Fibroblast of skin of scalp (primary cell): ENCODE measurements at places on chromosomes 5 and 9.

- DNase-seq = peak; percentile 82
Measured at GRCh38 chr5:17359451-17360011, 138.5 kb upstream of the TAF11L2 start.

GRCh38 chr5:140114341-140115185 is 654 bp downstream of the PURA start:
- DNase-seq = peak; percentile 37

DNA sequence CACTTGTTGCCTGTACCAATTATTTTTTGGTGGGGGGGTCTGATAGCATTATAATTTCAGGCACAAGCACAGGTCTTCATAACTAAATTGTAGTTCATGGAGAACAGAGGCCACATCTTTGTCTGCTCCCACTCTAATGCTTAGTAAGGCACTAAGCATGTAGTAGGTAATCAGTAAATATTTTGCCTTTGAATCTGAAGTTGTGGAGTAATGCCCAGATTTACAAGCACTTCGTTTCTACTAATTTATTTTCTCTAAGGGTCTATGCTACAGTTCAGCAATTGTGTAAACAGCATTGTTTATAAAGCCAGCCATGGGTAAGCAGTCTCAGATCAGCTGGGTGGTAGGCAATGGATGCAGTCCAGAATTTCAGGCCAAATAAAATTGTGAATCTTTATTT is 78.6 kb downstream of the GRIA1 start:
- no peak for DNase-seq

DNA sequence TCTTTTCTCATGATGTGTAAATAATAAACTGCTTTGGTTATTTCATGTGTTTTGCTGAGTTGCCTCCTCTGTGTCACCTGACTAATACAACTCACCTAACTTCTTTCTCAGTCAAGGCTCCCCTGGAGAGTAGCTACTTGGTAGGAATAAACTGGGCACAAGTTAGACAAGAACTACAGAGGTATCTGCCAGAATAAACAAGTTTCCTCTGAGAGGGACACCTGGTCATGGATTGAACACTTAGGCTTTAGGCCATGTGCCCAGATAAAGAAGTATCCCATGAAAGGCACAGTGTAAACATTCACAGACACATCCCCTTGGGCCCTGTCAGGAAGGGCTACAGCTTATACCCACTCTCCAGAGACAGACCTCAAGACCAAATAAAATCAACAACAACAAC is 532.5 kb downstream of the KIF4B start:
- no peak for DNase-seq

- DNase-seq = no peak
Measured at GRCh38 chr9:36218011-36218410, 27.3 kb downstream of the CLTA start.

GRCh38 chr9:136437430-136437829 is 2.2 kb downstream of the INPP5E start:
- no peak for DNase-seq

DNA sequence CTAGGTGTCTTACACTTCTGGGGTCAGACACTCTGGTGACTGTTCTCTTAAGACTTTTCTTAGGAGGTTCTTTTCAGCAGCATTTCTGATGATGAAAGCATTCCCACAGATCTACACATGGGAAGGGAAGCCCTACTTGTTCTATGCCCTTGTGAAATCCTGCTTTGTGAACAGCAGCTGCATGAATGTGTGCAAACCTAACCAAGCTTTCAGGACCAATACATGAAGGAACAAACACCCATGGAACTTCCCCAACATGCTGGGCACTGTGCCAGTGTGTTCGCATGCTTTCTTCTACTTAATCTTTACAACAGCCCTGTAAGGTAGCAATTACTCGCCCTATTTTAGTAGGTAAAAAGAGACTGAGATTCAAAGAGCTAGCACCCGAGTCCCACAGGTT is 439.9 kb upstream of the KLF4 start:
- DNase-seq = peak; percentile 54

DNA sequence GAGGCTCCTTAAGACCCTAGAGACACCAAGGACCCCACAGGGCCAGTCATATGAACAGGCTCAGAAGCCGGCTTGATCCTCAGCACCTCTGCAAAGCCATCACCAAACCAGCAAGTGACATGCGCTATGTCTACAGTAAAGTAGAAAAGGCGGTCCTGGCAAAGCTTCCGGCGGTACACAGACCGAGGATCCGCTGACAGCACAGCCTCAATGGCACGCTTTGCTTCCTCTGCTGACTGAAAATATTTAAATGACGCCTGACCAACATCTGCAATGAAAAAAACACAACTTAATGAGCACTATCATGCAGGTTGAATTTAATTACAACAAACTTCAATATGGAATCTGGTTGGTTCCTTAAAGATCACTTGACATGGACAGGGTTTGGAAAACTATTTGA is 17.6 kb downstream of the TRMO start:
- DNase-seq = no peak

GRCh38 chr5:116130471-116130870 is 45.6 kb downstream of the COMMD10 start:
- DNase-seq = peak; percentile 54

DNA sequence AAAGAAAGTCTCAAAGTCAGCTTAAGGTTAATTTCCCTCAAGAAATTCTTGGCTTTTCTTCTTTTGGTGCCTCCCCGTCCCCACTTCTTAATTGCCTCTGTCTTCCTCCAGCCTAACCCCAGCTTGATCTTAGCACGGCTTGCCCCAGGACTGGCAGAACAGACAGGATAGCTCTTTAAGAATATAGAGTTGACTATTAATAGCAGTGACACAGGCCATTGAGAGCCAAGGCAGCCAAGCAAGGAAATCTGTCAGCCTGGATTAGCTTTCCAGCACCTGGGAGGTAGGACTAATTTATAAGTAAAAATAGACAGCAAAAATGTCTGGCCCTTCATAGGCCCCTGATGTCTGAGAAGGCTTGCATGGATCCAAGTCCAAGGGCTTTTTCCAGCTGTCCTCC is 384.6 kb upstream of the SLC30A5 start:
- DNase-seq = no peak

- DNase-seq = peak; percentile 6
Measured at GRCh38 chr5:82748688-82749460, 328.3 kb downstream of the TMEM167A start.

GRCh38 chr9:131399972-131400371 is 6.1 kb downstream of the PRRC2B start:
- DNase-seq = no peak

GRCh38 chr5:121152411-121152810 is 688.3 kb downstream of the PRR16 start:
- no peak for DNase-seq
